Fibroblast of skin of left quadriceps (primary cell): ENCODE measurements at places on chromosomes 2 and 18.

DNA sequence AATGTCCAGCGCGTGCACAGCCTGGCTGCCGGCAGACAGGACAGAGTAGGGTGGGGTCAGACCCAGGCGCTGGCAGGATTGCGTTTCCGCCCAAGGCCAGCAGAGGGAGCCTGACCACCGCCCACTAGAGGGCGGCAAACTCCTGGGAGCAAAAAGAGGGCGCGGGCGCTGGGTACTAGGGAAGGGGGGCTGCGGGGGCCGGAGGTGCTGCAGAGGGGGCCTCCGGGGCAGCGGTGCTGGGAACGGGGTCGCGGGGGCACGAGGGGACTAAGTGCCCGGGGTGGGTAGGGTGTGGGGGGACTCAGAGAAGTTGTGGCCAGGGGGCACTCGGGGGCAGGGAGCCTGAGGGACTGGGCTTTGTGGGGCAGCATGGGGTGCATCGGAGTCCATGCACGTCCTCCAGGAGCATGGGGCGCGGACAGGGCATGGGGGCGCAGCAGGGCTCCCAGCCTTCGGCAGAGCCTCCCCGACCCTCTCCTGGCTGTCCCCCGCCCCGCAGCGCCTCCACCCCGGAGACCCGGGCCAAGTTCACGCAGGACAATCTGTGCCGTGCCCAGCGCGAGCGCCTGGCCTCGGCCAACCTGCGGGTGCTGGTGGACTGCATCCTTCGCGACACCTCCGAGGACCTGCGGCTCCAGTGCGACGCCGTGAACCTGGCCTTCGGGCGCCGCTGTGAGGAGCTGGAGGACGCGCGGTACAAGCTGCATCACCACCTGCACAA is 3.2 kb downstream of the TEKT4 start:
- DNase-seq, result no peak

- no peak for DNase-seq
Measured at GRCh38 chr2:99356853-99357252, 19.7 kb downstream of the EIF5B start.

- peak; percentile 57 for DNase-seq
Measured at GRCh38 chr2:51981783-51982182, 949.9 kb upstream of the NRXN1 start.

- DNase-seq, result no peak
Measured at GRCh38 chr2:219119422-219120043, 41.1 kb downstream of the NHEJ1 start.

- no peak for DNase-seq
Measured at GRCh38 chr2:53769318-53769945, 1.8 kb downstream of the CHAC2 start.

DNA sequence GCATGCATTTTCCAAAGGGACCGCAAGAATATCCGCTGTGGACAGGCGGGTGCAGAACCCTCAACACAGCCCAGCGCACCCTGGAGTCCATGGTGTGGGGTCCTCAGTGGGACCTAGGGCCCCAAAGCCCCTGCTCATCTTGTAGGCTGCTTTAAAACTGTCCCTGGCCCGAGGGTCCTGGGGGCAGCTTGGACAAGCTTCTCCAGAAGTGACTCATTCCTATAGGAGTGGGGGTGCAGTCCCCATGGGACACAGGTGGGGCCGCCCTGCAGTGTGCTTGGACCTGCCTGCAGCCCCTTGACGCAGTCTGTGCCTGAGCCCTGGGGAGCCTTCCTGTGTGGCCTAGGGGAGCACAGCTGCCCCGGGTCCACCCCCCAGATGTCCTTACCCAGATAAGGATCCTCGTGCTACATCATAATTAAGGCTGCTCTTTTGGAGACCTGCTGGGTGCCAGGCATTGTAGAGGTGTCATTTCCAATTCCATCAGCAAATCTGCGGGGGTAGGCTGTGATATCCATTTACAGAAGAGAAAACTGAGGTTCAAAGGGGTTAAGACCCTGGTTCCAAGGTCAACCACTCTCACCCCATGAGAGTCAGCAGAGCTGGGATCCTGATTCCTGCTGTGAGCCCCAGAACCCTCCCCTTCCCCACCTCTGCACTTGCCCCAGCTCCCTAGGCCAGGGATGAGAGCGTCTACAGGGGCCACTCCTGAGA is 1.7 kb upstream of the HS6ST1 start:
- no peak for DNase-seq

DNA sequence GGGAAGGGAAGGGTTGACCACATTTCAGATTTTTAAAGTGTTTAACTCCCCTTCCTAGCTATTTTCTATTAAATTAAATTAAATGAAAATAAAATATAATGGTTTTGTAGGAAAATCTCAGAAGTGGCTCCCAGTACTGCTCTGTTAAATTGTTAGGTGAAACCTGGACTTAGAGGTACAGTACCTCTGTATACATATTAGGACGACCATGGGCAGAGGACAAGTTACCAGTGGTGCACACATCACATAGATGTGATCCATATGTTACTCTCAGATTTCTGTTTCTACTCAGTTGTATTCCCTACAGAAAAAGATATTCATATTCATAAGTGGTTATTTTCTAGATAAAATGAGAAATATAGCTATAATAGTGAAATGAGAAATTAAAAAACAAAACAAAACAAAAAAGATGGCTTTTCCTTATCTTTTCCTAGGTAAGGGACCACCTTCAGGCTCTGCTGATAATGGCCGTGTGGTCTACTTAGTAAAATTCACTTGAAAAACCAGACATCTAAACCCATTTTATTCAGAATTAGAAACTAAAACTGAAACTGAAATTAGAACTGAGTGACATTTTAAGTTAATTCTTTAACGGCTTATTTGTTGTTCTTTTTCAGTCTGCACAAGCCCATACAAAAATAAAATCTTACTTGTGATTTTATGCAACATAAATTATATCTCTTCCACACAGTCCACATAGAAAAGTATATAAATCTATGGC is 832.5 kb upstream of the CHAC2 start:
- no peak for DNase-seq

GRCh38 chr18:79278896-79279295 is 116.8 kb upstream of the NFATC1 start:
- no peak for DNase-seq

DNA sequence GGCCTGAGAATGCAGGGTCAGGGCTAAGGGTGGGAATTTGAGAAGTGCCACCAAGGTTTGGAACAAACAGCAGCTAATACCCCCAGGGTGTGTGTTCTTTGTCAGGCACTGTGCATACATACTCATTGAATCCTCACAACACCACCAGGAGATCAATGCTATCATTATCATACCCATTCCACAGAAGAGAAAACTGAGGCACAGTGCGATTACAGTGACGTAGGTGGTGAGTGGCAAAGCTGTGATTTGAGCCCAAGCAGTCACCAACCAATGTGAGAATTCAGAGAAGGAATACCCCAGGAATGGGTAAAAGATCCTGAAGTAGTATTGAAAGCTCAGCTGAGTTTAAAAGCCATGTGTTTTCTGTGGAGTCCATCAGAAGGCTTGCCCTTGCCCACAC is 281.6 kb upstream of the MGAT5 start:
- DNase-seq, result no peak

DNA sequence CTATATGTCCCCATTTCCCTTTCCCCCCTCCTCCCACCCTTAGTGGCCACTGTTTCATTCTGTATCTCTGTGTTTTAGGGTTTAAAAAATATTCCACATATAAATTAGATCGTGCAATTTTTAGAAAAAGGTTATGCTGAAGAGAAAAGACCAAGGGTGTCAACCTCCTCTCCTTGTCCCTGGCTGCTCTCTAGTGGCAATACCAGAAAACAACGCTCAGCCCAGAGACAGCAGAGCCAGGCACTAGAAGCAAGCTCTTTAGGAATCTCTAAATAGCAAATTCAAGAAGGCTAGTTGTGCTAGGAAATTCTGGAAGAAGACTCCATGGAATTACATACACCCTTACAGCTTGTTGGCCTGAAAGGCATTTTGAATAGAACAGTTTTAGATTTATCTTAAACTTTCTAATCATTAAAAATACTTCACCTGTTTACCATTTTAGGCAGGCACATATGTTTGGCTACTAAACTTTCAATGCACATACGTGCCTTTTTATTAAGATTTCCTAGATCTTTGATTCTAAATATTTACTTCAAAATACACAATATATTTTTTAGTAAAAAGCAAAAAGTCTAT is 35.1 kb upstream of the RASGRP3 start:
- peak; percentile 58 for DNase-seq

- no peak for DNase-seq
Measured at GRCh38 chr2:82657106-82657505, 1802.0 kb downstream of the SUCLG1 start.

GRCh38 chr2:33788044-33788443 is 188.9 kb upstream of the FAM98A start:
- no peak for DNase-seq

- DNase-seq, result no peak
Measured at GRCh38 chr18:711310-711656, 1.1 kb downstream of the ENOSF1 start.

- DNase-seq, result no peak
Measured at GRCh38 chr18:47036298-47036874, 965 bp upstream of the ELOA2 start.

DNA sequence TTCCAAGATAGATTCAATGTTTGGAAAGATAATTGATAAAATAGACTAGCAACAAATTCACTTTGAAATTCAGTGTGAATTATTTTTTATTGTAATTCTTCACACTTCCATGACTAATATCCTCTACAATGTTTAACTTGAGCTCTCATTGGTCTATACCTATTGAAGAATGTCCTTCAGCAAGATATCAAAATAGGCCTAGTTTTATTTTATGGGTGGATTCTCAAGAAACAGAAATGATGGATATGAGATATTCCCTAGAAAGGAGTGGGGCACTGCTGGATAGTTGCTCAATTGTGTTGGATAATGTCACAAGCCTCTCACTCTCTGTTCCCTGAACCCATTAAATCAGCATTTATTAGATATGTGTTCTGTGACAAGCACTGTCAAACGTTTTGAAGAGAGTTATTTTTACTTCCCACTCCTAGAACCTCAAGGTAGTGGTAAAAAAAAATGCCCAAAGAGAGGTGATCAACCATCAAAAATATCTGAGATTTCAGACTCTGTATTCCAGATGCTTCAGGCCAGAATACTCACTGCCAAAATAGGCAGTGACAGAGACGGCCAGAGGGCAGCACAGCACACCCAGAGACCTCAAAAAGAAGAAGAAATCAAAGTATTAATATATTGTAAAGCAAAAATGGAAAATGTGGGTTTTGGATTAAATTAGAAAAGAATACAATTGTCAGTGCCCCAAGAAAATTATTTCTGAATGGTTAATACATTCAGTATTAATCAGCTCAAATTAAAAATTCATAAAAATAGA is 87.5 kb downstream of the TRIB2 start:
- no peak for DNase-seq

- no peak for DNase-seq
Measured at GRCh38 chr2:134462275-134462674, 208.4 kb downstream of the MGAT5 start.

GRCh38 chr2:86785456-86785855 is 5.3 kb downstream of the CD8A start:
- DNase-seq, result no peak

GRCh38 chr2:218920504-218920903 is 39.0 kb upstream of the CDK5R2 start:
- DNase-seq, result no peak

DNA sequence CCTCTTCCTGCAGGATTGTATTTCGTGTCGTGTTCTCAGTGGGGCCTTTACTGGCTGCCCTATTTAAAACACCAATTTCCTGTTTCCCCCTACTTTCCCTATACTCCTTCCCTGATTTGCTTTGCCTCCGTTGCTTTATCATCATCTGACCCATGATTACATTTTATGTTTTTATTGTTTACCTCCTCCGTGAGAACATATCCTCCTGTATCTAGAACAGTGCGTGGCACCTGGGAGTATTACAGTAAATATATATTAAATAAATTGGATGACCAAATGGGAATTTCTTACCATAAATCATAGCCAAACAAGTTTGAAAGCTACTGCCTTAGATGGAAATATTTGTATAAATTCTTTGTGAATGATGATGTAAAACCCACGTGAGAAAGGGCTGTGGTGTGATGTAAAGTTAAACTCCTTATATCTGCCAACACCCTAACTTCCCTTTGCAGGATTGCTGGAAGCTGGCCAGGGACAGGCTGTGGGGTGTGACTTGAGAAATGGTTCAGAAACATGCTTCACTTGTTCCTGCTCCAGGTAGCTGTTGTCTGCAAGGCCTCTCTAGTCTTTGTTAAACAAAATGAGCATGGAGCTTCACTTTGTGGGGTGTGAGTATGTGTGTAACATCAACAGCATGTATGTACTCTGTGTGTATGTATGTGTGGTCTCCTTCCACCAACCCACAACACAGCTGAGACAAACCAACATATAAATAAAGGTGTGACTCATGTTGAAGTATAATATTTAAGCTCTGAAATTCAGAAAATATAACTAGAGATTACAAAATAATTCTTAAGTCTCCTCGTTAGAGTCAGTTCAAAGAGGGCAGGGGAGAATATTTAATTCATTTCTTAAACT is 40.3 kb downstream of the LHCGR start:
- DNase-seq, result peak; percentile 42

- no peak for DNase-seq
Measured at GRCh38 chr2:151417650-151418049, 7.9 kb downstream of the RIF1 start.

GRCh38 chr2:134402410-134402809 is 148.5 kb downstream of the MGAT5 start:
- DNase-seq, result peak; percentile 86

GRCh38 chr2:54947646-54948045 is 102.6 kb downstream of the RTN4 start:
- no peak for DNase-seq

- DNase-seq, result no peak
Measured at GRCh38 chr2:12197133-12197532, 450.7 kb downstream of the LPIN1 start.

- no peak for DNase-seq
Measured at GRCh38 chr2:41869542-41870264, 178.1 kb upstream of the PKDCC start.

DNA sequence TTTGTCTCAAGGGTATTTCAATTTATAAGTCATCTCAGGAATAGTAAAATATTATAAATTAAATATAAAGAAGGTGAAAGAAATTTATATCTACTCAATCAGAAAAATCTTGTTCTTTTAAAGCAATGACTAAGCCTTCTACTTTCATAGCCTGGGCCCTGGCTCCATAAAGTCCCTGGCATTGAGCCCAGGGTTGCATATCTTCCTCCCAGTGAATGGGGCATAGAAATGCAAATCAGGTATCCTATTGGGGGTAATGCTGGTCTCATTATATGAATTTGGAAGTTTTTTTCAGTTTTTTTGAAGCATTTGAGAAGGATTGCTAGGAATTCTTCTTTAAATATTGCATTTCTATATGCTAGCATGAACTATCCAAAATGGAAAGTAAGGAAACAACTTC is 73.9 kb upstream of the MC2R start:
- DNase-seq, result no peak

GRCh38 chr2:236888794-236889780 is 196.6 kb upstream of the COPS8 start:
- no peak for DNase-seq

DNA sequence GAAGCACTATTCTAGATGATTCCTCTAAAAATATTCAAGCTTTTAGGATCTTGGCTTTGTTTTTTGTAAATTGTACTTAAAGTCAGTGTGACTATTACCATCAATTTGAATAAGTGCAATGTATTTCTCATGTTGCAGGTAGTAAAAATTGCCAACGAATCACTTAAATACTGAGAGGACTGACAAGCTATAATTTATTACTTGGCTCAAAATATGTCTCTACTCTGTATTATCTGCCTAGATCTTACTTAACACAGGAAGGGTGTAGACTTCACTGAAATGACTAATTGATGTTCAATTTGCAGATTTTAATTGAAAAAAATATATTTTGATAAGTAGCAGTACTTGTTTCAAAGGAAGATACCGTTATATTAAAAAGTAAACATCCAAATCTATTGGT is 202.3 kb downstream of the SLC8A1 start:
- DNase-seq, result no peak
